ENCODE measurements at places on chromosomes 11 and 22.

- ATAC-seq = peak; percentile 94
Observed at GRCh38 chr22:46150034-46150654, at the start of gene PPARA. PPARA (plus strand) TSS chr22:46150526; CDS start chr22:46198384, 47,858 bp downstream.

- ATAC-seq = no peak
Observed at GRCh38 chr22:38120359-38121110, 10.1 kb upstream of the BAIAP2L2 start.

DNA sequence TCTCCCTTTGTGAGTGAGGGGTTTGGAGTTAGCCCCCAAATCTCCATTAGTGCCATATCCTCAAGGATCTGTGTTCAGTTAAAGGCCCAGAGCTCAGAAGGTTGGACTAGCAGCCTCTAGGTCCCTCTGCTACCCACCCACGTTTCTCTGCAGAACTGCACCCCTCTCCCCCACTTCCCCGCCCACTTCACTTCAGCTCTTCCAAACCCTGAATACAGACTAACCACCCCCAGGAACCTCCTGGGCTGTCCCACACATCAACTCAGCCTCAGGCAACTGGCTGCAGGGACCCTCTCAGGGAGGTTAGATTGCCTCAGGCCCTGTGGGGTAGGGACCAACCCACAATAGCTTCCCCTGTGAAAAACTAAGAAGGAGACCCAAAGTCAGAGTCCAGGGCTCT is 840 bp downstream of the VPREB3 start:
- ATAC-seq = no peak

DNA sequence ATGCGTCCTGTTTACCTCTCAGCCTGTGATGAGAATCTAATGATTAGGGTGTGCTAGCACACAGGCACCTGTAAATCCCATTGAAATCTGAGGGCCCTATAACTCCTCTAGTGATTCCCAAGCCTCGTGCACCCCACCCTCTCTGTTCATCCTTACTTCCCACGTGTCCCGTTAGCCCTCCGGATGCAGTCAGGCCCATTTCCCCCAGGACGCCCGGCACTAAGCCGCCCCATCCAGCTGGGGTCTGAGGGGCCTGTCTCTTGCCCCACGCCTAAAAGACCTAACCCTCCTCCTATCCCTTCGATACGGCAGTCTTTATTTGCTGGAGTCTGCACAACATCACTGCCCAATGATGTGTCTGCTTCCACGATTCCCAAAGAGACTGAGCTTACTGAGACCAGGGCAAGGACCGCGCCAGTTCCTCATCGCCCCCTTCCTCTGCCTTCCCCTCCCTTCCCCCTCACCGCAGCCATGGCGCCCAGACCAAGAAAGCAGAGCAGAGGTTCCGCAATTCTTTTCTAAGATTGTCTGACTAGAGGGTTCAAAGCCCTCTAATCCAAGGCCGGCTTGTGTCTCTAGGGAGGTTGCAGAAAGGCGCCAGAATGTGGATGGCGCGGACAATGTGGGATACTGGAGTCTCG is 1.1 kb upstream of the FADS2 start:
- ATAC-seq = peak; percentile 1

- ATAC-seq = no peak
Observed at GRCh38 chr11:96235751-96236150, 107.2 kb downstream of the MAML2 start.

DNA sequence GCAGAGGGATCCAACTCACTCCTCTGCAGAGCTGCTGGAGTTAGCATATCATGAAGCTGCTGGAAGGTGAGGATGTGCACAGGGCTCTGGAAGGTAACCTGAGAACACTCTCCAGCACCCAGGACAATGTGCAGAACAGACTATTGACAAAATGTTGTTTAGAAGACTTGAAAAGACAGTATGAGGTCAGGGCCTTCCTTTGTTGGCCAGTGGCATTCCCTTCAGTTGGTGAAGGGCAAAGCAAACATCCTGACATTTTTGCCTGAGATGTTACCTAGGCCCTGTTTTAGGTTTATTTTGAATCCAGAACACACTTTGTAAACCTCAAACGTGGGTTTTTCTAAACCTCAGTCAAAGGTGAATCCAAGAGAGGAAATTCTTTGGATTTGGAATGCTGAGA is 67.8 kb downstream of the DEPDC5 start:
- no peak for ATAC-seq

GRCh38 chr11:61752117-61752924 is at the start of gene MYRF:
MYRF (plus strand) TSS chr11:61752636; CDS start chr11:61752745, 109 bp downstream.
- ATAC-seq = peak; percentile 89

GRCh38 chr11:46858920-46859546 is 13.0 kb upstream of the CKAP5 start:
- peak; percentile 57 for ATAC-seq

GRCh38 chr11:27468209-27468994 is 4.2 kb downstream of the LGR4 start:
- ATAC-seq = peak; percentile 16

- ATAC-seq = peak; percentile 62
Observed at GRCh38 chr11:44753961-44754645, 27.3 kb downstream of the TSPAN18 start.

- peak; percentile 68 for ATAC-seq
Observed at GRCh38 chr11:6693342-6694228, 10.4 kb upstream of the MRPL17 start.

GRCh38 chr11:123437236-123437979 is 7.3 kb downstream of the GRAMD1B start:
- ATAC-seq = no peak

- no peak for ATAC-seq
Observed at GRCh38 chr22:49193348-49193747, 634.3 kb downstream of the BRD1 start.

DNA sequence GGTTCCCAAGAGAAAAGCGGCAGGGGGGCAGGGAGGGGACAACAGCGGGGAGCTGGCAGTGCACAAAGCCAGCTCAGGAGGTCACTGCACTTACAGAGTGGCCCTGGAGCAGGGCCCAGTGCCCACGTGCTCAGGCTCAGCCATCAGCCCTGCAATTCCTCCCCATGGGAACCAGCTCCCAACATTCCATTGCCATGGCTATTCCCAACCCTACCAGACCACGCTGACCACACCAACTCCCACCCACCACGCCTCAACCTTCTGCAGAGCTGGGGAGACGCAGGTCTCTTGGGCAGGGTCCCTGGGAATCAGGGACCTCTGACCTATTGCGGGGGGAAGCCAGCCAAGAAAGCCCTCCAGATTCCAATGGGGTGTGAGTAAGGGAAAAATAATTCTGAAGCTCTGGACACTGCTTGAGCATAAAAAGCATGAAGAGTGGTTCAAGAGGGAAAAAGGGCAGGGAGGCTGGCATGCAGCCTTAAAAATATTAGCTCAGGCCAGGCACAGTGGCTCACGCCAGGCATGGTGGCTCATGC is 38.3 kb upstream of the TFIP11 start:
- ATAC-seq = peak; percentile 41

DNA sequence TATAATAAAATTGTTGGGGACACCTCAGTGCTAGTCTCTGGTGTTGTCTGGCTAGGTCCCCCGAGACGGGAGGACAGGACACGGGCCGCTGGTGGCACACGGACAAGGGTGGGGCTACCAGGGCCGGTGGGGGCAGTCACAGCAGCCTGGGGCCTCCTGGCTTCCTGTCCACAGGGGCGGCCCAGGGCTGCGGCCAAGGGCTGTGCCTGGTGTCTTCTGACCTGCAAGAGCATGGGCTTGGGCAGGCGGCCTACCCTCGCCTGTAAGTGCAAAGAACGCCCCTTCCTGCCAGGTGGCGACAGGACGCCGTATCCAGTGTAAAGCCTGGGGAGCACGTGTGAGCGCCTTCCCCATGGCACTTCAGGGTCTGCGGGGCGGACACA is 3.6 kb downstream of the LRFN4 start:
- ATAC-seq = no peak

DNA sequence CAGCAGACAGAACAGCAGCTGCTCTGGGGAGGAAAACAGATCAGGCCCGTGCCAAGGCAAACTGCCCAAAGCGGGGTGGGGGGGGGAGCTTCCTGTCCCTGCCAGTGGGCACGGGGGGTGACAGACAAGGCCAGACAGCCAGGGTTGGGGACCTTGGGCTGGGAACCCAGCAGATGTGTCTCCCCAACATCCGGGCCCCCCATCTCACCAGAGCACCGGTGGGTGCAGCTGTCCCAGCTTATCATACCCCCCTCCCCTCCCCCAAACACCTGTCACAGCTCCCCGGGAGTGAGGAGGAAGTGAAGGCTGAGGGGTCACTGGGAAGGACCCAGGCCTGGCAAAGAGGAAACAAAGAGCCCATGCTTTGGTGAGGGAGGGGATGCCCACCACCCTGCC is 1.3 kb downstream of the PPP1R14B start:
- no peak for ATAC-seq

DNA sequence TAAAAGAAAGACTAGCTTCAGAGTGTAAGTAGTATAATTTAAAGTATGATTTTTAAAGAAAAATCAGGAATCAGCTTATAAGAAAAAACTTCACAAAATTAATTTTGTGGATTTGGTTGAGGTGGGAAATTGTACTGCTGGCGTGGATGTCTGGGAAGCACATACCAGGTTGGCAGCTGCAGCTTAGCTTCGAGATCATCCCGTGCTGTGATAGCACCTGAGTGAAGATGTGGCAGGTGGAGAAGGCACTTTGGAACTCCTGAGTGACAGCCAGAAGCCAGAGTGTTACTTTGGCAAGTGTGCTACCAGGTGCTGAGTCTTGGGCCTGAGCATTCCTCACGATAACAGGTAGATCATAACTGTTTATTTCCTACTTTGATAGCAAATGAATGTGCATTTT is 17.7 kb downstream of the ZC3H12C start:
- no peak for ATAC-seq

GRCh38 chr11:60194511-60194910 is 11.6 kb upstream of the MS4A6A start:
- ATAC-seq = no peak

DNA sequence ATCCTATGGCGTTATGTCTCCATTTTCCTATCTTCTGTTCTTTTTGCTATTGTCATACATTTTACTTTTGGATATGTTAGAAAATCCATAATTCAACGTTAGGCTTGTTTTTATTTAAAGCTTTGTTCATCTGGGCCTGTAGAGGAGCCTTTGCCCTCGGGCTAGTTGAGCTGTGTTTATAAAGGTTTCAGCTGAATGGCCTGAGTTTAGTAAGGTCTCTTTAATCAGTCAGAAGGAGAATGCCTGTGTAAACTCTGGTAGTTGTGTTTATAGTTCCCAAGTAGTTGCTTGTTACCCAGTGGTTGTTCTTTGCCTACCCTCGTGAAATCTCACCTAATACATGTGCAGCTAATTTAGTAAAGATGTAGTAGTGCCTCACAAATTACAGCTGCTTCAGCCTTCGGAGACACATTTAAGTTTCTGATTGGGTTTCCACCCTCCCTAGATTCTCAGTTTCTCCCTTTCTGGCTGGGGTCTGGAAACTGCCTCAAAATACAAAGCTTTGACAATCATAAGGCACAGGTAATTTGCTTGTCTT is 33.1 kb downstream of the MTMR3 start:
- no peak for ATAC-seq

GRCh38 chr11:119786431-119787073 is 57.6 kb upstream of the NECTIN1 start:
- ATAC-seq = no peak

- ATAC-seq = no peak
Observed at GRCh38 chr11:86987679-86988078, 32.5 kb upstream of the FZD4 start.

DNA sequence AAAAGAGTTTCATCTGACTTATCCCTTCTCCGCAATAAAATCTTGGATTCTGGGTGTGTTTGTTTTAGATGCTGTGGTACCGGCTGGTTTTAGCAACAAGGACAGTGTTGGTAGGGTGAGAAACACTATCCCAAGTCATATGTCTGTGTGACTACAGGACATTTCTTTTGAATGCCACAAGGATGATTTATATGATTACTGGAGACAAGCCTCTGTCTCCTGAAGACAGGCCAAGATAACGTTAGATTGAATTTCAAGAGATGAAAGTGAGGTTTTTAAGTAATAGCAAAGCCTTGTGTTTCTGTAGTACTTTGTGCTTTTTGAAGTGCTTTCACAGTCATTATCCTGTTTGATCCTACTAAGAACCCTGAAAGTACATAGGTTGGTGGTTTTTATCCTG is 101.6 kb downstream of the COMMD9 start:
- ATAC-seq = no peak
